SK-N-SH (cell line): ENCODE measurements at places on chromosomes 1 and 21.
A peak's percentile ranks its signal among the peaks of the same experiment; 100 is the strongest.

GRCh38 chr1:217718873-217719272 is 87.7 kb downstream of the SPATA17 start:
- no peak for DNase-seq

- peak; percentile 15 for DNase-seq
Measured at GRCh38 chr21:21101911-21102310, 103.7 kb downstream of the NCAM2 start.

- no peak for DNase-seq
Measured at GRCh38 chr21:41832596-41833496, 46.3 kb downstream of the PRDM15 start.

DNA sequence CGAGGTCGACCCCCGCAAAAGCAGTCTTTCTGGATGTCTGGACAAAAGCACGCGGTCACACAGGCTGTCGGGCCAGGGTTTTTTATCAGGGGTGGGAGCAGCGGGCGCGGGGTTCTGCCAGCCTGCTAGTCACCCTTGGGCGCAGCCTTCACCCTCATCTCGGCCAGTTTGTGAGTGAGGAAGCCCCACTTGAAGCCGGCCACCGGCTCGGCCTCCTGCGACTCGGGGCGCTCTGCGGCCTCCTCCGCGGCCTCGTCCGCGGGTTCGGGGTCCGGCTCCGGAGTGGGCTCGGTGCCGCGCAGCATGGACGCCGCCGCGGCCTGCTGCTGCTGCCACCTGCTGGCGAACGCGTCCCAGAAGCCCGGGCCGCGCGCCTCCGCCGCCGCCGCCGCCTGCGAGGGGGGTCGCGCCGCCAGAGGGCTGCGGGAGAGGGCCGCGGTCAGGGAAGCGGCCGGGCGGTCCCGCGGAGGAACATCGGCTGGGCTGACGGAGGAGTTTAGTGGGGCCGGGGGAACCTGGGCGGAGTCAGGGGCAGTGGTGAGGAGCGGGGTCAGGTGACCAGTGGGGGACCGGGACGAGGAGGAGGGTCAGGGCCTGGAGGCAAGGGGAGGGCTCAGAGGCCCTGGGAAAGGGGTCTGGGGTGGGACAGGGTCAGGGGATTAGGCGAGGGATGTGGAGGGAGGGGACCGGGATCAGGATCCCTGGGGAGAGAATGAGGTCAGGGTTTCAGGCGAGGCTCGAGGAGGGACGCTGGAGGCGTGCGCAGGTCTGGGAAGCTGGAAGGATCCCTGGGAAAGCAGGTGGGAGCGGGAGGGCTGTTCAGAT is 4.5 kb downstream of the C1orf232 start:
- DNase-seq, result peak; percentile 92

GRCh38 chr1:185473186-185473585 is 156.1 kb upstream of the IVNS1ABP start:
- no peak for DNase-seq

GRCh38 chr1:46301406-46301807 is 2.0 kb downstream of the LRRC41 start:
- DNase-seq, result no peak

DNA sequence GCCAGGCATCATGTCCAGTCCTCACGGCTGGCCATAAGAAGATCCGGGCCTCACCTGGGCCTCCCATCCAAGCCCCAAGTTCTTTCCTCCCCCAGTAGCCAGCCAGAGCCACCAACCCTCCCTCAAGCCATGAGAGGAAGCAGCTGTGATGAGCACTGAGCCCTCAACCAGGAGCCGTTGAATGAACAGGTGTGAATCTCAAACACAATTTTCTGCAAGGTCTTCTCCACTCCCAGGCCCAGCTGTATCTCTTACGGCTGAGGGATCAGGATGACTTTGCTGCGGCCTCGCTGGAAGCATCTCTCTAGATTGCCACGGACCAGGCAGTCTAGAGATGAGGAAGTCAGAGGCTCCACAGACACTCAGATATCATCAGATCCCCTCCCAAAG is 9.8 kb upstream of the CLDN14 start:
- no peak for DNase-seq

GRCh38 chr1:34688006-34688741 is 66.7 kb upstream of the GJB5 start:
- no peak for DNase-seq

- no peak for DNase-seq
Measured at GRCh38 chr1:211037095-211037494, 96.9 kb downstream of the KCNH1 start.

GRCh38 chr1:7289694-7290093 is 481.4 kb upstream of the VAMP3 start:
- DNase-seq, result no peak

GRCh38 chr1:14759843-14760242 is 161.4 kb downstream of the KAZN start:
- no peak for DNase-seq

- DNase-seq, result no peak
Measured at GRCh38 chr1:41673806-41674205, 189.3 kb upstream of the EDN2 start.
